D721Med (cell line): ENCODE measurements at places on chromosomes 2 and 18.

- no peak for DNase-seq
Measured at GRCh38 chr2:20663196-20664070, 3.5 kb upstream of the GDF7 start.

- no peak for DNase-seq
Measured at GRCh38 chr2:175877845-175878544, 124.1 kb downstream of the LNPK start.

DNA sequence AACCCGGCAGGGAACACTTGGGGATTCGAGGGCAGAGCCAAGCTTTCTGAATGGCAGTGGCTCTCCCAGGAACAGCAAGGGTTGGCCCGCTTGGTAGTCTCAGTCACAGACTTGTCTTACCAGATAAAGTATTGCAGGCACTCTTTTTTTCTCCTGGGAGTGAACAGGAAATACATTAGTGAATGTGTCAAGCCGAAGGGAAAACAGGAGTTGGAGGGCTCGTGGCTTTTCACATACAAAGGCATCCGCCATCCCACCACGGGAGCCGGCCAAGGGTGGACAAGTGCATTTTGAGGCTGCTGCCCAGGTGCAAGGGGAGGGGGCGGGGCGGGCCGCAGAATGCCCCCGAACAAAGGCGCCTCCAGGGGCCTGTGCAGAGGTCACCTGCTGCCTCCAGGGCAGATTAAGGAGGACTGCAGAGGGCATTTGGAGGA lies 163.3 kb upstream of the SIX3 start:
- DNase-seq, result no peak

GRCh38 chr2:26970928-26971627 lies 641 bp downstream of the MAPRE3 start:
- no peak for DNase-seq

- DNase-seq, result no peak
Measured at GRCh38 chr2:204373942-204374341, 171.3 kb upstream of the PARD3B start.

GRCh38 chr2:235639885-235640284 lies 146.0 kb downstream of the AGAP1 start:
- no peak for DNase-seq

DNA sequence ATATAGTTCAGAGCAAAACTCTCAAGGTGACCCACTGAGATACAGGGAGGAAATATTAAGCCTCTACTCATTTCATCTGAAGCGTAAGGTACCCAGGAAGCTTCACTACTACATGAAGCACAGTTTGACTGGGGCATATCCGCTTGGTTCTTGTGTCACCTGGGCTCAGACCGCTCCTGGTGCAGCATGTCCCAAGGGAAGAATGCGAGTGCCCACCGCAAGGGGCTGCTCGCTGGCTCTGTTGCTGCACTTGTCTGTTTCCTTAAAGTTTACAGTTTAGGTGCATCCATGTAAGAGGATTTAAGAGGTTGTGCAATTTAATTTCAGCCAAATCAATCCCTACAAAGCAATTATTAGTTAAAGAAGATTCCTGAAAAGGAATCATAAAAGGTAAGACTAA lies 507.8 kb downstream of the FBXO15 start:
- DNase-seq, result no peak

GRCh38 chr2:227772932-227773331 lies 27.2 kb downstream of the SCYGR8 start:
- DNase-seq, result no peak

- DNase-seq, result no peak
Measured at GRCh38 chr2:158143703-158144360, 42.2 kb downstream of the UPP2 start.

GRCh38 chr2:239257511-239257937 lies 143.3 kb downstream of the HDAC4 start:
- DNase-seq, result no peak
